ENCODE measurements at places on chromosomes 6 and 20. TPM values are rescaled to one million over a fixed set of nuclear protein-coding genes. Genes with fewer than 3 reads are reported as not detected.

Gene RSPO3
- total RNA-seq = 85.2 TPM

Gene ARMC2
- total RNA-seq = 1.3 TPM

Gene TINAG
- not detected for total RNA-seq

Gene MARCKS
- 12.4 TPM for total RNA-seq

Gene NRSN1
- total RNA-seq = not detected

Gene OR2H1
- not detected for total RNA-seq

Gene CAP2
- total RNA-seq = 13.0 TPM
